Activated T-helper 1 cell treated with anti-CD3 and anti-CD28 coated beads, Interleukin-12 subunit alpha, Interleukin-12 subunit beta, Interleukin-2, Interleukin-4 antibody, amounts not matched to agents 30 ng/mL and 10 ng/mL and 1 ng/mL, durations not matched to agents 14 hours and 24 hours and 36 hours (primary cell): ENCODE measurements at places on chromosomes 13 and 19. TPM values are rescaled to one million over a fixed set of nuclear protein-coding genes. Genes with fewer than 3 reads are reported as not detected.

- H3K4me1 ChIP-seq = peaks cover 51% of the 10 kb centered on the region
- H3K36me3 ChIP-seq = peaks cover 39% of the 10 kb centered on the region
- no peak overlapping the region for H3K27ac ChIP-seq
- no peaks in the 10 kb centered on the region for H3K27me3 ChIP-seq
Observed at GRCh38 chr19:5631567-5632240, 8.8 kb downstream of the SAFB start.

DNA sequence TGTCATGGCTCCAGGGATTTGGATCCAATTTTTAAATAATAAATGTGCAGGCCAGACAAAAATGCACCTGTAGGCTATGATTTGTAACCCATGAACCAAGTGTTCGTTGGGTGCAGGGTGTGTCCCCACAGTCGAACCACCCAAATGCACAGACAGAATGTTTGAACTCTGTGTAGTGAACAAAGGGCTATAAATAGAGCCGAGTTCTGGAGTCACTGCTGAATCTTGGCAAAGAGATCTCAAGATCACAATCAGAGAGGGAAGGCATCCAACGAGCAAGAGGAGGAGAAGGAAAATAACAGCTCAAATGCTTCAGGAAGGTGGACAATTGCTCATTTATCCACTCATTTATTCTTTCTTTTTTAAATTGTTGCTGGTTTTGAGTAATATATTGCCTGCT, 547.9 kb downstream of the FGF9 start:
- H3K4me1 ChIP-seq = no peaks in the 10 kb centered on the region
- no peak overlapping the region for H3K4me3 ChIP-seq
- DNase-seq = no peak
- no peak overlapping the region for H3K27ac ChIP-seq

DNA sequence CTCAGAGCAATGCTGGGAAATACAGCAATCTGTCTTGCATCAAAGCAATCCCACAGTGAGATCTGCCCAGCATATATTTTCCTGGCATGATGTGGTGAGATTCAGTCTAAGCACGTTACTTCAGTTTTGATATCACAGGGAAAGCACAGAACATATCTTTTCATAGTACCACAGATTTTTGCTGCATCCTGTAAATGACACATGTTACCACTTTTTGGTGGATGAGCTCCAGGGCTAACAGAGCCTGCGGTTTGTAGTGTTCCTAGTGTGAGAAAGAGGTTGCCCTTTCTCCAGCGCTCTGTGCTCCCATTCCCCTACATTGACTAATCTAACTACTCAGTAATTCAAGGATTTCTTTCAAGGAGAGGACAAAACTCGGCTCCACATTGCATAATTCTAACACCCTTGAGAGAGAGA, 409.0 kb downstream of the GPC6 start:
- no peaks in the 10 kb centered on the region for H3K4me1 ChIP-seq
- no peaks in the 10 kb centered on the region for H3K27me3 ChIP-seq
- H3K4me3 ChIP-seq = no peak overlapping the region

DNA sequence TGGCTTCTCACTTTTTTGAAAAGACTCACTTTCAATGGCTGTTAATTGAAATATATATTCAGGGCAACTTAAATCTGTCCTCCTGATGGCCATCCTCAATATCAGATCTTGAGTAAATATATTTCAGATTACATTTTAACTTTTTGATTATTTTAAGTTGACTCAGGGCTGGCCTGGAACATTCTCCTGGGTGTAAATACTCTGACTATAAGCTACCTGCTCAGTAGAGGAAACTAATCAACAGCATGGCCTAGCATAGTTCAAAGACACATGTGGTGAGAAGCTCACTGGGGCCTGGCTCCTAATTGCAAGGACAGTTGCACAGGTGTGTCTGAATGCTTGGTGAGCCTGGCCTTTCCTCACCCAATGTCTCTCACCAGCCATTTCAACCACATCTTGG, 5.5 kb upstream of the ZNF726 start:
- DNase-seq = no peak
- H3K27ac ChIP-seq = no peak overlapping the region
- no peaks in the 10 kb centered on the region for H3K27me3 ChIP-seq
- H3K4me1 ChIP-seq = no peaks in the 10 kb centered on the region
- peaks cover 7% of the 10 kb centered on the region for H3K36me3 ChIP-seq

The GAPDHS gene
- not detected in 2 replicates for total RNA-seq

The C1QTNF9 gene
- total RNA-seq = not detected in 2 replicates

The WDR88 gene
- total RNA-seq = not detected in 2 replicates

The C19orf85 gene
- not detected in 2 replicates for total RNA-seq

The LIPE gene
- 32.8 and 38.5 TPM in 2 replicates for total RNA-seq
